ENCODE measurements at places on chromosomes 6 and 20.

DNA sequence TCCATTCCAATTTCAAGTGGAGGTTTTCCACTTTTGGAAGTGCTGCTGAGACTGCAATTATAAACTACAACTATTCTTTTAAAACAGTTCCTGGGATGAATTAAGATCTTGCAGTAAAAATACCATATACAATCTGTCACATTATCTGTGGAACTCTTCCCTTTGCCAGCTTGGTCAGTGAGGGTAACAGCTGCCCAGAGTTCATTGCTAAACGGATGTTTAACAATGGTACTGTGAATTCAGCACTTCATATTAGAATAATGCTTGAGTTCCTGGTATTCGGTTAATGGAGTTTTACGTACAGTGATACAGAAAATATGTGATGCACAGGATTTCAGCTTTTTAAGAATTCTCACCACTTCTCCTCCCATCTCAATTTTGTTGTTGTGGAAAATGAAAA, 51.5 kb downstream of the KCNS1 start:
- no peak for DNase-seq

- no peak for DNase-seq
These were observed 18.4 kb downstream of the SCP2D1 start for GRCh38 chr20:18831830-18832499.

DNA sequence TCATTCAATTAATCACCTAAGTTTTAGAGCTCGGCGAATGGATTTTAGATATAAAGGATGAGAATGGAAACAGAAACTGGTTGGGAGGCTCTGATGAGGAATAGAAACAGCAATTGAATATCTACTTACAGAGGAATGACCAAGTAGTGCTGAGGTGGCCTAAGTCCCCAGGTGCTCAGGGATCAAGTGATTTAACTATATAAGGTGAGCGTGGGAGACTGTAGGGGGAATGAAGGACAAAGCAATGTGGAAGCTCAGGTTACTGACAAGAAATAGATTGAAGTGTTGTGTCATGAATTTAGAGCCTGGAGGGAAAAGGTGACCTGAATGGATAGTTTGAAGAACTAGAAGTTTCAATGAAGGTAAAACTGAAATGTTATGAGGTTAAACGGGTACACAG, 495.4 kb upstream of the SOX4 start:
- no peak for DNase-seq

GRCh38 chr6:170094686-170095272, 196.1 kb downstream of the DLL1 start:
- DNase-seq = no peak

- no peak for DNase-seq
These were observed 100.1 kb downstream of the MYB start for GRCh38 chr6:135281227-135281626.

- DNase-seq = no peak
These were observed 15.7 kb upstream of the SGK2 start for GRCh38 chr20:43543138-43543537.

- no peak for DNase-seq
These were observed 5.7 kb downstream of the SESN1 start for GRCh38 chr6:109088995-109089394.
